ENCODE measurements at places on chromosomes 5 and 9.

DNA sequence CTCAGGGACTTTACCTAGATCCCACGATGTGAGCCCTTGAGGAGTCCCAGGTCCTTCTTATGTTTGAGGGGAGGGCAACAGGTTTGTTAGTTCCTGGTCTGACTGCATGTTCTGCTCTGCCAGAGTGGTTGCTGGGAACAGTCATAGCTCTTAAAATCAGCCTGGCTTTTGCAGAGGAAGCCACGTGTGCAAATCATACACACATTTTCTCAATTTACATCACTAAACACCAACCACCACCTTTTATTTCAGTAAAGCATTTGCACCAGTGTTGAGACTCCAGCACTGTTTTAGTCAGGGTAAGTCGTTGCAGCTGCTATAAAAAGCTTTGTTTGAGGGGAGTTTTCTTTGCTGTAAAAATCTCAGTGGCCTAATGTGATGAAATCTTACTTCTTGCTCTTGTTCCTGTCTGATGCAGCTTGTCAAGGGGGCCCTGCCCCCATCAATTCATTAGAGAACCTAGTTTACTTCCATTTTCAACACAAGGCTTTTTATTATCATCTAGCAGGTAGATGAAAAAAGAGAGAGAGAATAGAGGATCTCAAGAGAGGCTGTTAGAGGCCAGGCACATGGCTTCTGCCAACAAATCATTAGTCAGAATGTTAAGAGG lies 70.3 kb upstream of the VCAN start:
- peak; percentile 2 for DNase-seq

DNA sequence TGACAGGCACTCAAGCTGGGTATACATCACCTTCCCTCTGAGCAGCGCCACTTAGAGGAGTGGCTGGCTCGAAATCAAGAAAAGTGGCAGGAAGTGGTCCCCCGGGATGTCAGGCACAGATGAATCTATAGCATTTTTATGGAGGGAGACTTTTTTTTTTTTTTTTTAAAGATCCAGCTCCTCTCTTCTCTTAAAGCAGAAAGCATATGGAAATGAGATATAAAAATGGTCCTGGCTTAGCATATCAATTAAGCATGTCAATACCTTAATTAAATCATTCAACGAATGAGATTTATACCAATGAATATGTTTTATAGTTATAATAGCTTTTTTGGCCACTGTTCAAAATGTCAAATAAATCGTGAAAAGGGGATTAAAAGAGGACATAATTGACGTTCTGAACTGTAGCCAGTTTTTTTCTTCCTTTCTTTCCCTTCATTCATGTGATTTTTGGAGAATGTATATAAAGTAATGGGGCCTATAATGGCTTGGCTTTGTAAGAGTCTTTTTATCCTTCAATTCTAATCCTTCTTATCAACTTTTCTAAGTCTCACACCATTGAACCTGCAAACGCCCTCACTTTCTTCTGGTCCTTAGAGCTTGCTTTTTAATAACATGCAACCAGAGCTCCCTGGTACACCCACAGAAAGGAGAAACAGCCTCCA lies 319.2 kb upstream of the PANK3 start:
- DNase-seq: no peak

DNA sequence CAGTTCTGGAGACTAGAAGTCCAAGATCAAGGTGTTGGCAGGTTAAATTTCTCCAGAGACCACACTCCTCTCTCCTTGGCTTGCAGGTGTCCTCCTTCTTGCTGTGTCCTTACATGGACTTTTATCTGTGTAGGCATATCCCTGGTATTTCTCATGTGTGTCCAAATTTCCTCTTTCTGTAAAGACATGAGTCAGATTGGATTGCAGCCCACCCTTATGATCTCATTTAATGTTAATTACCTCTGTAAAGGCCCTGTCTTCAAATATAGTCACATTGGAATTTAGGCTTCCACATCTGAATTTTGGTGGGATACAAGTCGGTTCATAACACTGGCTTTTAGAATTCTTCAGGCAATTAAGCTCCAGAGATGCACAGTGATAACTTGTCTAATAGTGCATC lies 322.2 kb upstream of the GRIA1 start:
- no peak for DNase-seq

DNA sequence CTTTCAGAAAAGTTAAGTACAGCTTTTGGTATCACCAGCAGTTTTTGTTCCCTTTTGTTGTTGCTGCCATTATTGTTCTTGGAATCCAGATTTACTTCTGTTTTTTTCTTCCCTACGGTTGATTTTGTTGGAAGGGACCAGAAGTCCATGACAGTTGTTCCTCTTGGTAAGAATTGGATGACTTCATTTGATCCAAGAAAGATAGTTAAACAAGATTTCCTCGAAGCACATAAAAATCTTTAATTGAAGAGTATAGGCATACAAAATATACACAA lies 65.4 kb downstream of the CDC42SE2 start:
- no peak for DNase-seq

GRCh38 chr9:125475385-125475784 lies 213.8 kb downstream of the GAPVD1 start:
- no peak for DNase-seq

DNA sequence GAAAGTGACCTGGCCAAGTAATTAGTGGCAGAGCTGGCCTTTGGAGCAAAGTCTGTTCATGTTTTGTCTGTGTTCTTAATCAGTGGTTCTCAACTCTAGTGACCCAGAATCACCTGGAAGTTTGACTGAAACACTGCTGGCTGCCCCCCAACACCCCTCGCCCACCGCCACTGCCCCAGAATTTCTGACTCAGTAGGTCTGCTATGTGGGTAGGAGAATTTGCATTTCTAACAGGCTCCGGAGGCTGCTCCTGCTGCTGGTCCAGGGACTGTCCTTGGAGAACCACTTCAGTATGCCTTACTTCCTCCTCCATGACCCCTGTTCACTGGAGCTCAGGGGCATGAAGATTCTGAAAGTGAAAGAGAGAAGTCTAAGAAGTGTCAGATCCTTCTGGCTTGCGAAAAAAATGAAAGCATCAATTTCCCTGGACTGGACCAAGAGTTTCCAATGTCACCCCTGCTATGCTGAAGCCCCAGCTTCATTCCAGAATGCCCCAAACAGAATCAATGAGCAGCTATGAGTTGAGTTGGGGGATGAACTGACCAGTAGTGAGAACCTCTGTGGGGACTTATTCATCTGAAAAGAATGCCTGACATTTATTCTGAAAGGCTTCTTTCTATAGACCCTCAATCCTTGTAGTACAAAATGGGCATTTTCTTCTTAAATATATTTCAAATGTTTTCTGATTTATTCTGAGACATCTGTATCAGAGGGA lies 20.8 kb upstream of the COL15A1 start:
- no peak for DNase-seq

DNA sequence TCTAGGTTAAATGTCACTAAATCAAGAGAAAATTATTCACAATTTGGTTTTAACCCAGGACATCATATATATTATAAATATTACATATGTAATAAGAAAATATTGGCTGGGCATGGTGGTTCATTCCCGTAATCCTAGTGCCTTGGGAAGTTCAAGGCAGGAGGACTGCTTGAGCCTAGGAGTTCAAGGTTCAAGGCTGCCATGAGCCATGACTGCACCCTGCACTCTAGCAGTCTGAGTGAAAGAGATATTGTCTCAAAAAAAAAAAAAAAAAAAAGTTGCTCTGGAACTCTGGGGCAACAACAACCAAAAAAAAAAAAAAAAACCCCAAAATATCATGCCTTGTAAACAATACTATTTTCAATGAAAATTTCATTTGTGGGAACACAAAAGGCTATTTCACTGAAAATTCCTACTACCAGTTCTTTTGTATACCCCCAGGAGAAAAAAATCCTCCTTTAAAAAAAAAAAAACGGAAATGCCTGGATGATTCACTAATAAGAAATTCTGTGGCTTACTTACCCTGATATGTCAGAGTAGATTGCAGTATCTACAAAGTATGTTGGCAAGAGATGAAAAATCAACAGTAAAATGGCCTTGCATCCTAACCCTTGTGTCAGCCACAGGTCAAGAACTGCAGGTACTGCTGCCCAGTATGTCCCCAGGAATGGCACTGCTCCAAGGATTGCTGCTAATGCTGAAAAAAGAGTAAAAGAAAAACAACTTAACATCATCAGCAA lies 22.6 kb upstream of the CTNNAL1 start:
- DNase-seq: no peak

- no peak for DNase-seq
Measured at GRCh38 chr5:14587150-14587549, 5.6 kb downstream of the OTULINL start.

GRCh38 chr9:111375817-111376564 lies 46.0 kb upstream of the OR2K2 start:
- no peak for DNase-seq

- DNase-seq: no peak
Measured at GRCh38 chr9:84698323-84698722, 28.8 kb downstream of the NTRK2 start.

DNA sequence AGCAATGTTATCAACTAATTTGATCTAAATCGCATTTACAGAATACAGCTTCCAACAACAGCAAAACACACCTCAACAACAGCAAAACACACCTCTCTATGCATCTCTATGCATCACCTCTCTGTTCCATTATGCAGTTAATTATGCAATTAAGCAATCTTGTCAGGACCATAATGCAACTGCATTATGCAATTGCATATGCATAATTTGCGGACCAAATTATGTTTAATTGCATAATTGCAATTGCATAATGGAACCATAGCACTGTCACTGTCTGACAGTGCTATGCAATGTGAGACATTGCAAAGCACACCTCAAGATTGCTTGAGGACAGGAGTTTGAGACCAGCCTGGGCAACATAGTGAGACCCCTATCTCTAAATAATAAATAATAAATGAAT lies 80.4 kb upstream of the PRSS3 start:
- DNase-seq: no peak

GRCh38 chr9:83772860-83773259 lies 44.7 kb downstream of the GKAP1 start:
- DNase-seq: no peak

- DNase-seq: no peak
Measured at GRCh38 chr9:68458918-68459317, 81.8 kb downstream of the TMEM252 start.

- peak; percentile 33 for DNase-seq
Measured at GRCh38 chr9:116572095-116572748, 114.9 kb upstream of the TRIM32 start.

DNA sequence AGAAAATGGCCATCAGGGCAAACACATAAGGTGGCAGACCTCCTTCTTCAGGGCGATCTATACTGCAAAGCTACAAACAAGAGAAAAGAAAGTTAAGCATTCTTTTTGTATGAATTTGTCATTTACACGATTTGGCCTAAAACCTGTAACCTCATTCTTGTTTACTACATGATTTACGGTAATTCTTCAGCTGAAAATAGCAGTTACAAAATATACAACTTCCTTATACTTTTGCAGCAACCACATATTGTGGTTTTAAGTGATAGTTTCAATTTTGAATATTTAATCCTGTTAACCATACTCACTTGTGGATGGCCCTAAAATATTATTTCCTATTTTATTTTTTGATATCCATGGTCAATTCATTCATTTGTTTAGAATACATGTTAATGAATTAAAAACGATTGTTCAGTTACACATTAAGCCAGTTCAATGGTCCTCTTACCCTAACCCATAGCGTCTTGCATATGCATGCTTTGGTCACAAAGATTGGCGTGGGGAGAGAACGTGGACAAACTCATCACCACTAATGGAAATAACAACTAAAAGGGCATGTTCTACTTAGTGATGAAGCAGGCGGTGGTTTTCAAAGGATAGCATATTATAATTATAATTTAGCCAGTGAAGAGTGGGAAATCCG lies 16.6 kb downstream of the TUT7 start:
- DNase-seq: no peak

DNA sequence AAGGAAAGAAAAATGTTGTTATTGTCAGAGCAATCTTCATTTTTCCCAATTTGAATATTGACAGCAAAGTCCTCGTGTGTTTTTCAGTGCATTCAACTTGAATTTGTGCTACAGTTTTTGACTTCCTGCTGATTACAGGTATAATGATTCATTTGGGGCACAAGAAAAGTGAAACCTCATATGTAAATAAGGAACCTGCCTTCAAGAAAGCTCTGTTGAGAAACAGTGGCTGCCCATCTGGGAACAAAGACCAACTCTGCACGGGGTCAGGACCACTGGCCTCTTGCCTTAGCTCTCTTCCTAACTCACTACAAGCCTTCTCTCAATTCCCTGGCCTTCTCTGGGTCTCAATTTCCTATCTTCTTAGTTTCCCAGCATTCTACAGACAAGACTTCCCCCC lies 21.0 kb downstream of the TIMD4 start:
- peak; percentile 25 for DNase-seq

DNA sequence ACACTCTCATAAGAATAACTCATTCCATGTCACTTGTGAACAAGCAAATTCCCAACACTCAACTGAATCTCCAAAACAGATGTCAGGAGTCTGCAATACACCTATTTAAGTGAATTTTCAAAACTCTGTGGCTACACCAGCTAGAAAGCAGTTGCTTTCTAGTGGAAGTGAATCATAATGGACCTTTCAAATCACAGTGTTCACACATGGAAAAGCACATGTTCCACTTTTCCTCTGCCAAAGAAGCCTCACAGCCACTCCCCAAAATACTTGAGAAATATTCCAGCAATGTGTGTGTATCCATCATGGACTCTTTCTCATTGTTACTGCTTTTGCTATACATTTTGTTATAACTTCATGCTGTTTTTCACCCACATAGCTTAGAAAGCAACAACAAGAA lies 17.4 kb downstream of the MARCHF3 start:
- no peak for DNase-seq

GRCh38 chr5:43572357-43572756 lies 15.5 kb upstream of the PAIP1 start:
- no peak for DNase-seq

DNA sequence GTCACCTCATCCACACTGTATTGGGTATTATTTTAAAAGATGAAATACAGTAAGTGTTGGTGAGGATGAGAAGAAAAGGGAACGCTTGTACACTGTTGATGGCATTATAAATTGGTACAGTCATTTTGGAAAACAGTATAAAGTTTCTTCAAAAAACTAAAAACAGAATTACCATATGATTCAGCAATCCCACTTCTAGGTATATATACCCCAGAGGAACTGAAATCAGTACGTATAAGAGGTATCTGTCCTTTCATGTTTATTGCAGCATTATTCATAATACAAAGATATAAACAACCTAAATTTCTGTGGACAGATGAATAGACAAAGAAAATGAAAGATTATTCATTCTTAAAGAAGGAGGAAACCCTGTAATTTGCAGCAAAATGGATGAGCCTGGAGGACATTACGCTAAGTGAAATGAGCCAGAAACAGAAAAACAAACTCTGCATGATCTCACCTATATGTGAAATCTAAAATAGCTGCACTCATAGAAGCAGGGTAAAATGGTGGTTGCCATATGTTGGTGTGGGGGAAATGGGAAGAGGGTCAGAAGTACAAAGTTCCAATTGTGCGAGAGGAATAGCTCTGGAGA lies 191.6 kb downstream of the TRIM36 start:
- DNase-seq: no peak

GRCh38 chr9:77290373-77290772 lies 113.0 kb downstream of the VPS13A start:
- DNase-seq: no peak
